Stimulated activated CD4-positive, alpha-beta T cell treated with anti-CD3 and anti-CD28 coated beads, Interleukin-1b, Interleukin-23, amount 100 ng/mL, for 48 hours (primary cell): ENCODE measurements at places on chromosomes 5 and 9.

DNA sequence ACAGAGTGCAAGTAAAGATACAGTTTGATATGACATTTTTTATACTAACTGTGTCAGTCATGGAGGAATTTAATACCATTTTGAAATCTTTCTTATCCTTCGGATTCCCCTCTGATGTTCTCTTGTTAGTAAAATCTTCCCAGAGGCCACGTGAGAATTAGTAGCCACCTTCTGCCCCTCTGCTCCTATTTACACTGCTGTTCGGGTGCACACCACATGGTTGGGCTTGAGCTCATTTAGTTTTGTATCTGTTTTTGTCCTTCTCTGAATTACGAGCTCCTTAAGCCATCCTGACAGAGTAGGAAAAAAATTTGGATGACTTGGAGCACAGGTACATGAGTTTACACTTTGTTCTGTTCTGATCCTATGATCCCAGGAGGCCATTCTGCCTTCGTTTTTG is 109.7 kb downstream of the SV2C start:
- no peak for DNase-seq

DNA sequence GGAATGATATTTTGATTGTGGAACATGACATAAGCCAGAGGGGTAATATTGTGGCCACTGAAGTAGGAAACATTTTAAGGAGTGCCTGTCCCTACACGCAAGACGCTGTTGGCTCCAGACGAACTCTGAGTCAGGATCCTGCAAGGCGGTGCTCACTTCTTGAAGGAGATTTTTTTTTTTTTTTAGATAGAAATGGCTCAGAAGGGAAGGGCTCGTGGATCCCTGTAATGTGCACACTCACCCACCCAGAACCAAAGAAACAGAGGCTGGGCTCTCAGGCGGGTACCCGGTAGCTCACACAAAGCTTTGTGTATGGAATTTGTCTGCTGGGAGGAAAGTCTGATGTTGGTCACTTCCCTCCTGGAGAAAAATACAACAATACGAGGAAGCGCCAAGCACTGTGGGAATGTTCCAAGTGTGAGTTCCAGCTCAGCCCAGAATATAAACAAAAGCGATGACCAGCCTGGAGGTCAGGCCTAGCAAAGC is 25.7 kb downstream of the RAPGEF1 start:
- no peak for DNase-seq

DNA sequence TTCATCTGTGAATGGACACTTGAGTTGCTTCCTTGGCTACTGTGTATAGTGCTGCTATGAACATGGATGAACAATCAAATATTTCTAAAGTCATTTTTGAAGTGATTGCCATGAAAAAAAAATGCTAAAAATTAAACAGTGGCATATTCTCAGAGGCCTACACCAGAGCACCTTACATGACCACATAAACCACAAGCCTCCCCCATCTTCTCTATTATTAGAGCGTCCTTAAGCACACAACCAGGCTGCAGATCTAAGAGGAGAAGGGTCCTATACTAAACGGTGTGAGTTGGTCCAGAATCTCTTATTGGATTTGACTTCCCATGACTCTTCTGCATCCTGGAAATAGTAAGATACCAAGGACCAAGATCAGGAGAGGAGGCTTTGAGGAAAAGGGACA is 34.3 kb downstream of the PCA3 start:
- DNase-seq = no peak

GRCh38 chr9:85347541-85347940 is 394.2 kb downstream of the AGTPBP1 start:
- no peak for DNase-seq

DNA sequence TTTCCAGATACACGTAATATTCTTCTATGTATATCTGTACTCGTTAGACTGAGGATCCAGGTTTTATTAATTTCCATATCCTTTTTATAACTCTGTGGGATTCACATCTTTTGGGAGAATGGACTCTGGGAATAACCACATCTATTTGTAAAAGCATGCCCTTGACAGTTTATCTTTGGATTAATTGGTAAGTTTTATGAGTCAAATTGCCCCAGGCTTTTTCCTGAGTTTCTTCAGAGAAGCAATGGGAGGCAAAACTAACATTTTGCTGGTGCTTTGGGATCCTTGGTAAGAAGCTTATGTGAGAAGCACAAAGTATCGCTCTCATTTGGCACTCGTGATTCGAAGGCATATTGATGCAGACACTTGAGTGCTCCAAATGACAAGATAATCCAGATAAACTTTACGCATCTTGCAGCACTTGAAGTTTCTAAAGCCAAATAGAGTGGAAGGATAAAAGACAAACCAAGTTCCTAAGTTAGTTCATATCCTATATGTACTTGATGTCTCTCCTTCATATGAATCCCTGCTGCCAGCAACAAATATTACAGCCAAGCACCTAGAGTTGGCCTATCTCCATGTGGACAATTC is 324.7 kb downstream of the TLE4 start:
- no peak for DNase-seq

GRCh38 chr5:120096413-120096812 is 367.7 kb upstream of the PRR16 start:
- no peak for DNase-seq
